DMS153 (cell line): ENCODE measurements at places on chromosomes 6 and 20.
A peak's percentile ranks its signal among the peaks of the same experiment; 100 is the strongest.

DNA sequence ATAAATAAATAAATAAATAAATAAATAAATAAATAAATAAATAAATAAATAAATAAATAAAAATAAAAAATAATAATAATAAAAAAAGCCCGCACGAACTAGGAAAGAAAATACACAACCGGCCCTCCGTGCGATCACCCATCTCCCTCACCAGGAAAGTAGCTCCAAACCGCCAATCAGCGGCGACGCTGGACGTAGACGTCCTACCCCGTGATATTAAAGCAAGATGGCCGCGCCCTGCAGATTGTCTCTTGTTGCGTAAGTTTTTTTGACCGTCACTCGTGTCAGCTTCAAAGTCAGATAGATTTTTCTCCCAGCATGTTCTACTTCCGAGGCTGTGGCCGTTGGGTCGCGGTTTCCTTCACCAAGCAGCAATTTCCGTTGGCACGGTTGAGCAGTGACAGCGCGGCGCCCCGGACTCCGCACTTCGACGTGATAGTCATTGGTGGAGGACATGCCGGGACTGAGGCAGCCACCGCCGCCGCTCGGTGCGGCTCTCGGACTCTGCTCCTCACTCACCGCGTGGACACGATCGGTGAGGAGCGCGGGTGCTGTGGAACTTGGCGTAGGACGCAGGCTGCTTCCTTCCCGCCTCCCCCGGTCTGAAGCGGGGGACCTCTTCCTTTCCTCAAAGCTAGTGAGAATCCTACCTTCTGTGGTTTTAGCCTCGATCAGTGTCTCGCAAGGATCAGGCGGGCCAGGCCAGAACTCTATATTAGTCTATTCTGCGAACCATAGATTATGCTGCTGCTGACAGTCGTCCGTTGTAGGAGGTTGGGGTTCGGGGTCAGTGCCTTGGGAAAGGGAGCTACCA lies at the start of gene MTO1:
TSS of gene MTO1 (plus strand) at position 201 of the 814 bp plus-strand sequence. CDS start at position 319, 118 bp downstream.
- peak; percentile 85 for DNase-seq

DNA sequence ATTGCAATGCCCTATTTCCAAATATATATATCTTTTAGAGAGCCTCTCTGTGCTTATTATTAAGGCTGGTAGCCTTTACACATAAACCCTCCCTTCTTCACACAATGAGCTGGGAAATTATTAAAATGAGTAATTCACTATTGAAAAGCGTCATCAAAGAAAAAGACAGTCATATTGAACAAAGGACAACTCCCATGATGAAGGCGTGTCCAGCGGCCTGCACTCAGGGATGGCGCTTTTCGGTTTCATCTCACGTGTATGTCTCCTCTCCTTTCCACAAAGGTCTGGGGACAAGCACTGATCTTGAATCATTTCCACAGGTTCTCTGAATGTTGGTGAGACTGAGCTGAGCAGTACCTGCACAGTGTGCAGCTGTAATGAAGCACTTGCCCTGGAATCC lies 3.5 kb downstream of the SERPINB9 start:
- no peak for DNase-seq

- no peak for DNase-seq
Observed at GRCh38 chr6:126540161-126540560, 200.2 kb downstream of the CENPW start.

DNA sequence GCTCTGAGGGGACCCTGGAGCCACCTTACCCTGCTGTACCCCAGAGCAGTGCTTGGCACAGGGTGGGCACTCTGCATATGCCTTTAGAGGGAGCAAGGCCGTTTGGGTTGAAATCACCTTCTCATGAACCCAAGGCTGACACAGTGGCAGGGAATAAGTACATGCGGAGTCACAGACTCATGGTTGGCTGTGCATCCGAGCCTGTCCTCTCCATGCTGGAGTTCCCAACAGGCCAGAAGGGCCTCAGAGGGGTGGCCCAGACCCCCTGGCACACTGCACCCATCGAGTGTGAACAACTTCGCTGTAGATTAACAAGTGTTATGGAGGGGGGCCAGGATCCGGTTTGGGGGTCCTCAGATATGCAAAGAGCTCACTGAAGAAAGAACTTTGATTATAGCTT lies 21.0 kb upstream of the IRF4 start:
- no peak for DNase-seq

- peak; percentile 84 for DNase-seq
Observed at GRCh38 chr6:2245877-2246863, 765 bp upstream of the GMDS start.

- no peak for DNase-seq
Observed at GRCh38 chr6:126657561-126658175, 317.8 kb downstream of the CENPW start.

GRCh38 chr6:163738725-163739407 lies 324.3 kb downstream of the QKI start:
- DNase-seq: no peak

- no peak for DNase-seq
Observed at GRCh38 chr6:10415617-10416480, 975 bp upstream of the TFAP2A start.

DNA sequence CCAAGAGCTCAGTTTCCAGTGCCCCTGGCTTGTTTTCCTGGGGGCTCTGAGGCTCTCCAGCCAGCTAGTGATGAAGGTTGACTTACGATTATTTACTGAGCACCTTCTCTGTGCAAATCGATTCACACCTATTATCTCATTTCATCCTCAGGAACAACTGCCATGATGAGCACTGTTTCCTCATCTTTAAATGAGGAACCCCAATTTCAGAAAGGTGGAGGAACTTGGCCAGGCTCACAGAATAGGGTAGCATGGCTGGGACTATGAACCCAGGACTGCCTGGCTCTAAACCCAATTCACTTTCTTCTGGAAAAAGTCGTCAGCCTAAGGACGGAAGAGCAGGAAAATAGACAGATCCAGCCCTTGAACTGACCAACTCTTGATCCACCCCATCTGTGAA lies 3.5 kb upstream of the BPI start:
- no peak for DNase-seq

DNA sequence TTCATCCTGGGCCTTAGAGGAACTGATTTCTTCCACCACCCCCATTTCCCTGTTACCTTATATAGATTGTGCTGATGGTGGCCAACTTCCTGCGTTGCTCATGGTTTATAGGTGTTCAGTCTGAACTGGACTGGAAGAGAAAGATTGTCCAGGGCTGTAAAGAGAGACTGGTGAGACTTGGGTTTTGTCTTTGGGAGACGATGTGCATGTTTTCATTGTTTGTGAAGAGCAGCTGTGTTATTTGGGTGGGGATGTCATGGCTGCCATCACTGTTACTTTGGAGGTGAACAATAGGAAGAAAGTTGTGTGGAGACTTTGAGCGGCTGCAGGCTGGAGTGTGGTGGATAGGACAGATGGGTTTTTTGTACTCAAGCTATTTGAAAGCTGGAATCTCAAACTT lies 15.6 kb upstream of the MPC1 start:
- DNase-seq: no peak

DNA sequence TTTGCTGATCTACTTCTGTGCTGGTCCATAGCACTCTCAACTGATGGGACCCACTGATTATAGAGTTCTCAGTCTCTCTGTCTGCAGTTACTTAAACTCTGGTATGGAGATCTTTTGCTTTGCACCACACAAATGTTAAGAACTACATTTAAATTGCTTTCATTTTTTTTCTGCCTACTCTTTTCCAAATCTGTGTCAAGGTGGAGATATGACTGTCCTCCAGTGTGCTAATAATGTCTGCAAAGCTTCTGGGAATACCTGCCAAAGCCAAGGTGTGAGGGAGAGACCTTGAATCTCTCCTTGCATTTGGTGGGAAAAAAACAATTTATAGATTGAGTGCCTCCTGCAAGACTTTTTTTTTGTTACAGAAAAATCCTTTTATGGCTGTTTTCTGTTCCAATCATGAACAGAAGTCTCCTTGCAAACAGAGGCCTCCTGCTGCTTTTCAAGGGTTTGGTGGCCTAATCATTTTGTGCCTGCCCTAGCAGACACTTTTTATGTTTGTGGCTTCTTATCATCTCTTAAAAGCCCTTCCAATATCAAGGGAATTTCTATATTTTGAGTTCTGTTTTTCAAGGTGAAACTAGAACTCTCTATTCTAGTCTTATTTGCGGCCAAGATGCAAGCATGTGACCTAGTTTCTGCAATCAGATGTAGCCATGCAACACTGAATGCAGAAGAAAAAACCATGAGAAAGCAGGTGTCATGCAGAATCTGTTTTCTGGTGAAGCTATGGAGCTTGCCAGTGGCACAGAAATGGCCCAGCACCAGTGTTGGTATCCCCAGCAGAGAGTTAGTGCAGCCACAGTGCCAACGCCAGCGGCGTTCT lies 23.2 kb upstream of the AKIRIN2 start:
- DNase-seq: no peak

GRCh38 chr6:51578994-51579393 lies 508.4 kb downstream of the PKHD1 start:
- no peak for DNase-seq

DNA sequence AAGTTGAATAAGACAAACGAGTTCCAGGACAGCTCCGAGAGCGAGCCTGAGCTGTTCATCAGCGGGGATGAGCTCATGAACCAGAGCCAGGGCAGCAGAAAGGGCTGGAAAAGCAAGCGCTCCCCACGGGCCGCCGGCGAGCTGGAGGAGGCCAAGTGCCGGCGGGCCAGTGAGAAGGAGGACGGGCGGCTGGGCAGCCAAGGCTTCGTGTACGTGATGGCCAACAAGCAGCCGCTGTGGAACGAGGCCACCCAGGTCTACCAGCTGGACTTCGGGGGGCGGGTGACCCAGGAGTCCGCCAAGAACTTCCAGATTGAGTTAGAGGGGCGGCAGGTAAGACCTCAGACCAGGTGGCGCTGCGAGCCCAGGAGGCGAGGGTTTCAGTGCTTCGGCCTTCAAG lies 56.0 kb upstream of the TMEM181 start:
- no peak for DNase-seq

DNA sequence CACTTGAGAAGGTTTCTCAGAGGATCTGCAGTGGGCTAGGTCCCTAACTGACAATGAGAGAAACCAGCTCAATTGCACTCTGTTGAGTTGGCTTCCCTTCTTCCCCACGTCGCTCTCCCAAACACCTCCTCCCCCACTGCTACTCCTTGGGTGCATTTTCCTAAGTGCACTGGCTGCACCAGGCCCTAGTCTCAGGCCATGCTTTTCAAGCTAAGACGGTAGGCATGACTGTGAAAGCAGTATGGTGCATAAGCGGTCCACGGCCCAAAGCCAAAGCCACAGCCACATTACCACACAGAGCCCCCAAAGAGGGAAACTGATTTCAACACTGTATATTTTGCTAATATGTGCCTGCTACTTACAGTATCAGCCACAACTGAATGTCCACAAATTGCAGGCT lies 62.1 kb upstream of the RBM24 start:
- no peak for DNase-seq

- no peak for DNase-seq
Observed at GRCh38 chr6:1868561-1869261, 259.0 kb downstream of the FOXC1 start.

GRCh38 chr20:20363799-20364592 lies 3.9 kb upstream of the INSM1 start:
- peak; percentile 97 for DNase-seq

DNA sequence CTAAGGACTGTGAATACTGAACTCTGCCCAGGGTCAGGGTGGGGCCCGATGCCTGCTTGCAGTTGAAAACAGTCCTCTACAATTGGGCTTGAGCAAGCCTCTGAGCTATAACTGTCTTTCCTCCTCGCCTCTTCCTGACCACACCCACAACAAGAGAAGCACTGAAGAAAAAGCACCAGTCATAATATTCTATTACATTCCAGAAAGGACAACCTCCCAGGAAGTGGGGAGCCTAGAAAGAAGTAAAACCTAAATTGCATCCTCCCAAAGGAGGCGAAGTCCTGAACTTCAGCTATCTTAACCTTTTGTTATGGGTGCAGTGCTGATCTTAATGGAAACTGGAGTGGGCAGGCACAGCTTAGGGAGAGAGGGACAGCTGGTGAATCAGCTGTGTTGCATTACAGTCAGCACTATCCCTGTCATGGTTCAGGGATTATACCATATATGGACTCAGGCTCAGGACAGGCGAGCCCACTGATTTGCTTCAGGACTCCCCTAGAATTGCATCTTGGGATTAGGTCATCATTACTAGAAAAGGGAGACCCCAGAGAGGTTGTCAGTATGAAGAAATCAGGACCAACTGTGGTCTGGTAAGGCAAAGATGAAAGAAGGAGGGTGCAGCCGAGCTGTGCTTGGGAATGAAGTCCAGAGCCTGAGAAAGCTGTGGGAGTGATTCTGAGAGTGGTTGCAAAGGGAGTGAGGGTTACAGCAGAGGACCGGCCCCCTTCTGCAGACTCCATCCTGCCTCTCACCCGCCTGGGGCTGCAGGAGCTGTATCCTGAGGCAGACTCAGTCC lies 18.3 kb upstream of the TRAM2 start:
- no peak for DNase-seq

DNA sequence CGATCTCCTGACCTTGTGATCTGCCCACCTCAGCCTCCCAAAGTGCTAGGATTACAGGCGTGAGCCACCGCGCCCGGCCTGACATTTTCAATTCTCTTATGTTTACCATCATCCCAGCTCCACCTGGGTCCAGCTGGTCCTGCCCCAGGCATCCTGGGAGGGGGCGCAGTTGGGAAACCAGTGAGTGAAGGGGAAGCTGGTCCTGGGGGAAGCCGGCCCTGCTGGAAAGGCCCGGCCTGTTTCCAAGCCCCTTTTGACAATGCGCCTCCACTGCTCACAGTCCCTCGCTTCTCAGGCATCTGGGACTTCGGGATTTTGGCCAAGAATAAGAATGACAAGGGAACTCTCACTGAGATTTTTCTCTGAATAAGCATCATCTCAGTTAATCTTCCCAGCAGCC lies 14.2 kb downstream of the SLC13A3 start:
- DNase-seq: no peak

GRCh38 chr6:79466207-79466834 lies 70.9 kb downstream of the LCA5 start:
- no peak for DNase-seq

- DNase-seq: no peak
Observed at GRCh38 chr6:71083308-71083820, 126.5 kb upstream of the B3GAT2 start.
